Smooth muscle cell of bladder (primary cell): ENCODE measurements at places on chromosomes 3 and 15. TPM values are rescaled to one million over a fixed set of nuclear protein-coding genes. Genes with fewer than 3 reads are reported as not detected.

Gene SLC9C1
- total RNA-seq = 0.14 and 0.18 TPM in 2 replicates

Gene LRRC31
- not detected in 2 replicates for total RNA-seq

Gene CLEC3B
- 1.2 and 2.0 TPM in 2 replicates for total RNA-seq

Gene OR5H15
- total RNA-seq = not detected in 2 replicates

Gene VILL
- total RNA-seq = 4.7 and 6.7 TPM in 2 replicates

Gene CHRM5
- total RNA-seq = under 0.01 TPM in 2 replicates
